MV-4-11 (cell line): ENCODE measurements at places on chromosomes 7 and 10.
A peak's percentile ranks its signal among the peaks of the same experiment; 100 is the strongest.

DNA sequence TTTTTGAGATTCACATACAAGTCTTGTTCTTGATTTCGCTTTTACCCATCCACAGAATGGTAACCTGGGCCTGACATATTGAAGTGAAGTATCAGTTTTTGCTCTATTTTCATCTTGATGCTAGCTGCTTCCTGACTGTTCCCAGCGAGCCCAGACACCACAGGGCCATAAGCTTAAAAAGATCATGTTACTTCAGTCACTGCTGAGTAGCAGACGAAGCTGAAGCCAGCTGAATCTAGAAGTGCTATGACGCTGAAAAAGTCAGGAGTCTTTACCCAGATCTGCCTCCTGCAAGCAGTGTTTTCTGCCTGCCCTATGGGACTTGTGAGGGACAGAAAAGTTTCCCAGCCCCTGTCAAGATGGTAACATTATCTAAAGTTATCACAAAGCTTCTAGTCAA is 2.7 kb upstream of the PRXL2A start:
- no peak for DNase-seq

GRCh38 chr10:32131388-32131787 is 75.2 kb upstream of the KIF5B start:
- DNase-seq: no peak

- no peak for DNase-seq
These were observed 28.0 kb downstream of the MICU1 start for GRCh38 chr10:72597897-72598296.

DNA sequence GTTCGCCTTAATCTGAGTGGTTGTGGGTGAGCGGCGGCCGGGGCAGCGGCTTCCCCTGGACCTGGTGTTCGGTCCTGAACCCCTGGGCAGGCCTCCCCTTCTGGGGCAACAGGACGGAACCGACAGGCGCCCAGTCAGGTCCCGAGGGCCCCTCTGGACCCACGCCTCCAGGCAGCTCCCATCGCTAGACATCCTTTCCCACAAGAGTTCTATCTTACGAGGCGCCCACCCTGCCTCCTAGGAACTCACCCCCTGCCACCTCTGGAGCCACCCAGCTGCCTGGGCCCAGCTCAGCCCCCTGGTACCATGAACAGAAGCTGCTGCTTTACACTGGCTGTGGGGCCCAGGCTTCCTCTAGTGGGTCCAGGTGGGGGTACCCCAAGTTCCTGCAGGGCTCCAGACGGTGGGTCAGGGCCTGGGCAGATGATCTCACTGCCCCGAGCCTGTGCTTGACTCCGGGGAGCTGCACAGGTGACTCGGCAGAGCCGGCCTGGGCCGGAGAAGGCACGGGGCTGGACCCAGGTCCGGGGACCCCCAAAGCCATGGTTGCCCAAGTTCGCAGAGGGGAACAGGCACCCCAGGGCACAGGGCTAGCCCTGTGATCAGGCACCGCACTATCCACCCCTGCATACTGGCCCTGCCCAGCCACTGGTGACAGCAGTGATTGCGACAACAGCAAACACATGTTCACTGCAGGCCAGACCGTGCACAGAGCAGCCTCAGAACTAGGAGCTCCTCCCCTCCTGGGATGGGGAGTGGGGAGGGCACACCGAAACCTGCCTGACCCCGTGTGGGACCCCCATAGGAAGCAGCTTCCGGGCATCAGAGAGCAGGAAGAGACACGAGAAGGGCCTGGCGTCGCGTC is 180.3 kb downstream of the ELFN1 start:
- DNase-seq: peak; percentile 27

DNA sequence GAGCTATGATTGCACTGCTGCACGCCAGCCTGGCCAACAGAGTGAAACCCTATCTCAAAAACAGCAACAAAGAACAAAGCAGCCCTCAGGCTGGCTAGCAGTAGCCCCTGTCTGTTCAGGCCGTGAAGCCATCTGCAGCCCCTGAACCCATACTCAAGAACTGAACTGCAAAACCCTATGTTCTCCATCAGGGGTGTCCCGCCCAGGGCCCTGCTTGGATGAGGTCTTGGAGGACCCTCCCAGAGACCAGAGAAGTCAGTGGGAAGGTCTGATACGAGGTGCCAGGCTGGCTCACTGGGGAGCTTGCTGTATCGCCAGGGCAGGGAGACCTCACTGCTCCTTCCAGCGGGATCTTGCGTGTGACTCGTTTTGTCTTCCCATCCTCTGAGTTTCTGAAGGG is 39.3 kb downstream of the RBM17 start:
- DNase-seq: no peak
